Activated CD4-positive, CD25-positive, alpha-beta regulatory T cell (primary cell): ENCODE measurements at places on chromosomes 16 and 17.

DNA sequence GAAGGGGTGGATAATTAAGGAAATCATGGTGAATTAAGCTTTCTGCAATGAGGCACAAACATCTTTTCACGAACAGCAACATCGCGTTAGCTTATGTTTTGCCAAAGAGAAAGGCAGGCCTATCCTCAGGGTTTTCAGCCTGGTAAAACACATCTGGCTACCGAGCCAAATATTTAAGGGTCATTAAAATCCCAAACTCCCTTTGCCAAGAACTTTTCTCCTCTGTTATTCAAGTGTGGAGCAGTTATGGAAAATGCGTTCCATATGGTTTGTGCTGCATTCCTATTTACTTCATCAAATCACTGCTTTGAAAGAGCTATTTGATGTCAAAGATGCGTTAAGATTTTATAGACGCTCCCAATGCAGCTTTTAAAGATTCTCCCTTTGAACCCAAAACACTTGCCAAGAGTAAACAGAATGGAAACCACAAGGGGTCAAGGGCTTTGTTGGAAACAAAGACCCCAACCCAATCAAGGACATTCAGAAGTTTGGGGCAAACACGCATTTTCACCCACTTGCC, 308.3 kb upstream of the CDH5 start:
- no peak for DNase-seq

DNA sequence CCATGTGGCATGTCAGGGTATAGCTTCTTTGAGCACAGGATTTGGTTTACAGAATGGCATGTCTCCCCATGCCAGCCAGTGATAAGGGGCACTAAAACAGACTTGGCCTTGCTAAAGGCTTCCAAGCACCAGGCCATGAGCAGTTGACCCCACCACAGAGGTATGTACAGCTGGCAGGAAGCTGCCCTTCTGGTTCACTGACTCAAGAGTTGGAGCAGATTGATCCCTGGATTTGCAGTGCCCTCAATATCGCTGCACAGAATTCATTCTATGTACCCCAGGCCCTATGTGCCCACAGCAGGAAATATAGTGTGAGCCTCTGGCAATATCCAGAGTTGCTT, 24.3 kb downstream of the HLF start:
- no peak for DNase-seq

- no peak for DNase-seq
These were observed 8.0 kb upstream of the MYH2 start for GRCh38 chr17:10557422-10557821.

GRCh38 chr16:3652373-3653195, 1.9 kb upstream of the DNASE1 start:
- no peak for DNase-seq

DNA sequence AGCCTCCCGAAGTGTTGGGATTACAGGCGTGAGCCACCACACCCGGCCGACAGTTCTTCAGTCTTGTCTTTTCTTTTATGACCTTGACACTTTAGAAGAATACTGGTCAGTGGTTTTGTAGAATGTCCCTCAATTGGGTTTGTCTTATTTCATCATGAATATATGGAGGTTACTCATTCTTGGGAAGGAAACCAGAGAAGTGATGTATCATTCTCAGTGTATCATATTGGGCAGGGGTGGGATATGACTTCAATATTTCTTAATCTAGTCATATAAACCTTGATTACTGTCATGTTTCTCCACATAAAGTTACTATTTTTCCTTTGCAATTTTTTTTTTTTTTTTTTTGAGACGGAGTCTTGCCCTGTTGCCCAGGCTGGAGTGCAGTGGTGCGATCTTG, 36.9 kb downstream of the SNTB2 start:
- DNase-seq = no peak

DNA sequence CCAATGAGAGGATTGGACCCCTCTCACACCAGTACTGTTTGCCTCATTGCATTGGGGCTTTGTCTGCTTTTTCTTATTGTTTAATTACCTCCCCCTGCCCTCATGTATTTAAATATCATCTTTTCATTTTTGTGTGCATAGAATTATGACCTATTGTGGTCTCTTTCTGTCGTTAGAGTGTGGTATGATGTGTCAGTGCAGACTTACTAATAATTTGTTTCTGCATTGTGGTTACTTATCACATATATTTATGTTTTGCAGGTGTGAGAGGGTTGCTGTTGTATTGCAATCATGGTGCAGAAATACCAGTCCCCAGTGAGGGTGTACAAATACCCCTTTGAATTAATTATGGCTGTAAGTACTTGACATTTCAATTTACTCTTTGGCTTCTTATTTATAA, 2.5 kb downstream of the SEC14L1 start:
- no peak for DNase-seq

- DNase-seq = no peak
These were observed 150.6 kb downstream of the RPTOR start for GRCh38 chr17:80694992-80695912.

- no peak for DNase-seq
These were observed 262.3 kb downstream of the KIF2B start for GRCh38 chr17:54085020-54085419.

DNA sequence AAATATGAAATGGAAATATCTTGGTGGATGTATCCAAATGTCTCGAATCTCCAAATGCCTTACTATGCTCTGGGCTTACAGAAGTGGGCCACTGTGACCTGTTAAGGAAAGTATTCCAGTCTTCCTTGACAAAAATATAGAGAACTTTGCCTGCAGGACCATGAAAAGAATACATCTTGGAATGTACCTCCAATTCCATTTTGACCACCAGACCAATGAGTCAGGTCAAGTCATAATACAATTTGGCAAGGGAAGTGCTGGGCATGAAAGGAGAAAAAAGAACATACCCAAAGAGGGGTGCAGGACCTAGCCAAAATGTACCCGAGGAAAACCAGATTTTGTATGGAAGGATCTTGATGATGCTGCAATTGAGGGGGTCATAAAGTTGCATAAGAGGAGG, 1153.7 kb upstream of the GOT2 start:
- DNase-seq = no peak

DNA sequence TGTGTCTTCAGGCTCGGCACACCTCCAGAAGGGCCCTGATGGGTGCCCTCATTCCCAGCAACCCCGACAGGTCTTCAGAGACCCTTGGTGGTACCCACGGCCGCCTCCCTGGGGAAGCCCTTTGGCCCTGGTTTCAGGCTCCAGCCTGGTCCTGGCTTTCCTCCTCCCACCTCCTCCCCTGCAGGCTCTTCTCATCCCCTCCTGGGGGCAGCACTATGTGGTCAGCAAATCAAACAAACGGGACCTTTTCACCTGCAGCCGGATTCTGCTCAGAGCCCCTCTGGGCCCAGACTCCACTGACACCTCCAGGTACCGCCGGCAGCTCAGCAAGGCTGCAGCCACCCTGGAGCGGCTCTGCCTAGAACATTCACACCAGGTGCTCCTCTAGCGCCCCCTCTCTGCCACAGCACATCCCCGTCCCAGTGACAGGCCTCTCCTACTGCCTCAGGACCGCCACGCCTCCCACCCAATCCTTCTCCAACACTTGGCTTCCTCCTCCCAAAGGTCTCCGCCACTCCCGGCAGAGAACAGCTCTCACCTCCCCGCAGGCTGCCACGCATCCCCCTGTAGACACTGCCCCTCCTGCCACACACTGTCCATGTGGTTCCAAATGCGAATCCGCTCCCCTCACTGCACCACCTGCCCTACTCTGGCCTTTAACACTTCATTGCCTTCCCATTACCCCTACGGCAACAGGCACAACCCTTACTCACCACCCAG, 12.0 kb downstream of the CORO7 start:
- DNase-seq = no peak

DNA sequence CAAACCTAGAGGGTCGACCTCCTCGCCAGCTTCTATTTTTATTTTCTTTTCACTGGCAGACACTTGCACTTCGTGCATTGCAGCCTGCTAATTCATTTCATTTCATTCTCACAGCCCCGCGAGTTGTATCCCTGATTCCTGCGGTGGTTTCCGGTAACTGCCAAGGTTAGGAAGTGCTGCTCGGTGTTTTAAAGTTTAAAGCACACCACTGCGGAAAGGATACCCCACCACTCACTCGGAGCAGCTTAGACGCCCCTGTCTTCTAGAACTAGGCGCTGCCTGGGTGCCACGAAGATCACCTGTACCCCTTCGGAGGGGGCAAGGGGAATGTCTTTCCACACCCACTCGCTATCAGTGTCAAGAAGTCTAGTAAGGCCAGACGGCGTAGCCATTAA, 509 bp downstream of the CNEP1R1 start:
- DNase-seq = no peak

DNA sequence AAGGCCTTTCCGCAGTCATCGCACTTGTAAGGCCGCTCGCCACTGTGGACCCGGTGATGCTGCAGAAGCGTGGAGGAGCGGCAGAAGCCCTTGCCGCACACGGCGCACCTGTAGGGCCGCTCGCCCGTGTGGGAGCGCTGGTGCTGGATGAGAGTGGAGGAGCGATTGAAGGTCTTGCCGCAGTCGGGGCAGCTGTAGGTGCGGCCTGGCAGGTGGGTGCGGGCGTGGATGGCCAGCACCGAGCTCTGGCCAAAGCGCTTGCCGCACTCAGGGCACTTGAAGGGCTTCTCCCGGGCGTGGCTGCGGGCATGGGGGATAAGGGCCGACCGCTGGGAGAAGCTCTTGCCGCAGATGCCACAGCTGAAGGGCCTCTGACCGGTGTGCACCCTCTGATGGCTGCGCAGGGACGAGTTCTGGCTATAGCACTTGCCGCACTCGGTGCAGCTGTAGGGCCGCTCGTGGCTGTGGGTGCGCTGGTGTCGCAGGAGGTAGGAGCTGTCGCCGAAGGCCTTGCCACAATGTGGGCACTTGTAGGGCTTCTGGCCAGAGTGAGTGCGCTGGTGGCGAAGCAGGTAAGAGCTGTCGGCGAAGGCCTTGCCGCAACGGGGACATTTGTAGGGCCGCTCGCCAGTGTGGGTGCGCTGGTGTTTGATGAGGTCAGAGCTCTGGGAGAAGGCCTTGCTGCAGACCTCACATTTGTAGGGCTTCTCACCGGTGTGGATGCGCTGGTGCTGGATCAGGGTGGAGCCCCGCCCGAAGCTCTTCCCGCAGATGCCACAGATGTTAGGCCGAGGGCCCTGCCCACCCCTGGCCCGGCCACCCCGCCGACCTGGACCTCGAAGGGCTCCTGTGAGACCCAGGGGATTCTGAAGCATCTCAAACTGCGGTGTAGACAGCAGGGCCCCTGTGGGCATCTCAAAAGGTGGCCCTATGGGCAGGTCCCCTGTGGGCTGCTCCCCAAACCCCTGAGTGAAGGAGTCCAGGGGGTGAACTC, 1.5 kb downstream of the ZNF768 start:
- DNase-seq = no peak

- DNase-seq = no peak
These were observed 17.2 kb downstream of the CASKIN2 start for GRCh38 chr17:75498039-75498725.

- no peak for DNase-seq
These were observed 18.8 kb upstream of the NOS2 start for GRCh38 chr17:27819145-27819544.
